ENCODE measurements at places on chromosomes 11 and 22.

GRCh38 chr11:77379253-77379652 lies 77.8 kb upstream of the GDPD4 start:
- DNase-seq, result no peak

DNA sequence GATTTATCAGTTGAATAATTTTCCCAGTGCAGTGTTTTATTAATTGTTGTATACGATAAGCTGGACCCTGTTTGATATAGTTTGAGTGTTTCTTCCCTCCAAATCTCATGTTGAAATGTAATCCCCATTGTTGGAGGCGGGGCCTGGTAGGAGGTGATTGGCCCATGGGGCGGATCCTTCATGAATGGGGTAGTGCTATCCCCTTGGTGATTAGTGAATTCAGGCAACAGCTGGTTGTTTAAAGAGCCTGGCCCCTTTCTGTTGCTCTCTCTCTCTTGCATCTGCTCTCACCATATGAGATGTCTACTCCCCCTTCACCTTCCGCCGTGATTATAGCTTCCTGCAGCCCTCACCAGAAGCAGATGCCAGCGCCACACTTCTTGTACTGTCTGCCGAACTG lies 1.5 kb downstream of the OR5A1 start:
- no peak for DNase-seq

- no peak for DNase-seq
Observed at GRCh38 chr11:10295064-10295901, 1.3 kb upstream of the SBF2 start.

GRCh38 chr22:31305194-31305593 lies 12.9 kb upstream of the PIK3IP1 start:
- DNase-seq, result no peak

DNA sequence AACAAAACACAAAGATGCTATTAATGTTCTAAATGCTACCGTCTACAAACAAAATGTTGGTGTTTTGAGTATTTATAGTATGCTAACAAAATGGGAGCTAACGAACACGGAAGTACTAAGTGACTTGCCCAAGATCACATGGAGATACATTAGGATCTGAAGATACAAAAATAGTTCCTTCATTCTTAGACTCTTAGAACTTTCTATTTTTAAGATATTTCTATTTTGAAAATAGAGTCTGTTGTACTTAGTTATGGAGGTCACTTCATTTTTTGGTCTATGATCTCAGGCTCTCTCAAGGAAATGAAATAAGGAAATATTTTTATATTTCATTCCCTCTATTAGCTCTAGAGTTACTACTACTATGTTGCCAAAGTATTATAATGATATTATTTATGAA lies 64.2 kb downstream of the APOL5 start:
- DNase-seq, result no peak

- no peak for DNase-seq
Observed at GRCh38 chr22:36154423-36154945, 6.1 kb downstream of the APOL3 start.

- DNase-seq, result no peak
Observed at GRCh38 chr22:38935023-38935422, 22.4 kb upstream of the APOBEC3A start.

GRCh38 chr11:69983897-69984438 lies 94.1 kb upstream of the ANO1 start:
- no peak for DNase-seq

- DNase-seq, result peak; percentile 96
Observed at GRCh38 chr11:120432056-120433018, 79.2 kb upstream of the GRIK4 start.

GRCh38 chr11:30025396-30026139 lies 8.7 kb upstream of the KCNA4 start:
- no peak for DNase-seq

DNA sequence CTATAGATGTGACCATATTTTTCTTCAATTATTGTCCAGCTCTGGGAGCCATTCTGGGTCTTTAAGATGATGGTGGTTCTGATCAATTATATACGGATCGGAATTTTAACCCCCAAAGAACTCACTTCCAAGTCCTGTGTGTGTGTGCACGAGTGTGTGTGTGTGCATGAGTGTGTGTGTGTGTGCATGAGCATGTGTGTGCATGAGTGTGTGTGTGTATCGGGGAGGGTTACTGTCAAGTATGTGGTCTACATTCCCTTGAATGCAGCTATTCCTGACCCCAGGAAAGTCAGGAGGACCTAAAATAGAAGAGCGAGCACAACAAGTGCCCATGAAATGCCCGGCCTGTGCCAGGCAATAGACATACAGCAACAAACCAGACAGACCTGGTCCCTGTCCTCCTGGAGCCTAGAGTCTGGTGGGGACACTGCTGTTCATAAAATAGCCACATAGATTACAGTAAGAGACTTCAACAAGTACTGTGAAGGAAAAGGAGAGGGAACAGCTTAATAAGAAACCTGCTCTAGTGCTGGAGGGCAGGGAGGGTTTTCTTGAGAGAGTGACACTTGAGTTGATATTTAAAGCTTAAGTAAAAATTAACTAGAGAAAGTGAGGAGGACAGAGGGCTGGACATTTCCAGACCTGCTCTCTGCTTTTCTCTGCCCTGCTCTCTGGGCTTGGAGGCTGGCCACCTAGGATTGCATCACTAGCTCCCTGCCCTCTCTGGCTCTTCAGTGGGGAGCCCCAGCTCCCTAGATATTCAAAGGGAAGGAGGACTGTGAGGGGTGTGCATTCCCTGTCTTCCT lies 66.1 kb upstream of the SPON1 start:
- DNase-seq, result no peak

DNA sequence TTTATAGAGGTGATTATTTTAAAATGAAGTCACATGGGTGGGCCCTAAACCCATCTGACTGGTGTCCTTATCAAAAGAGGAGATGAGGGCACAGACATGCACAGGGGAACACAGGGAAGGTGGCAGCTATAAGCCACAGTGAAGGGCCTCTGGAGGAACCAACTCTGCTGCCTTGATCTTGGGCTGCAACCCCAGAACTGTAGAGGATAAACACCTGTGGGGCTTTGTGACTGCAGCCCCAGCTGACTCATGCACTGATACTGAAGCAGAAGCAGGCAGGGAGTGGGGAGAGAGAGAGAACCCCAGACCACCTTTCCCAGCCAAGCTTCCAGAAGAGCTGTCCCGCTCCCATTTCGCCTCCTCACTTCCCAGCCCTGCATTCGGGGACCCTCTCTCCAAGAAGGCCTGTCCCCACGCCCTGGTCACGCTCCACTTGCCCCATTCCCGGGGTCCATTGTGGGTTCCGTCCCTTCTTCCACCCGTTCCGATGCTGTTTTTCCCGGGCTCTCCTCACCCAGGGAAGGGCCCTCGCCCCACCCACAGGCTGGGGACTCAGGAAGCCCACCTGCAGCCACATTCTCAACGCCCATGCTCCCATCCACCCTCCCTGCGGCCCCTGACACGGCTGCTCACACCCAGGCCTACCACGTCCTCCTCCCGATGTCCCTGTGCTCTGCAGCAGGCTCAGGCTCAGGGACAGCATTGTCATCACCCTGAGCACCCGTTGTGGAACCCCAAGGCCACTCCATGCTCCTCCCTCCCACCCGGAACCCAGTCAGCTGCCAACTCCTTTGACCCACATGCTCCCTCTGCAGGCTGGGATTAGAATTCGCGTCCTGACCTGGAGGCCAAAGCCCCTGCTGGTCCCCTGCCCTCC lies 90.8 kb upstream of the SHANK2 start:
- no peak for DNase-seq

All from RCC 7860 (cell line).